T follicular helper cell (primary cell): ENCODE measurements at places on chromosomes 1 and 21.

- no peak for DNase-seq
Observed at GRCh38 chr1:239815074-239815473, 276.6 kb upstream of the FMN2 start.

DNA sequence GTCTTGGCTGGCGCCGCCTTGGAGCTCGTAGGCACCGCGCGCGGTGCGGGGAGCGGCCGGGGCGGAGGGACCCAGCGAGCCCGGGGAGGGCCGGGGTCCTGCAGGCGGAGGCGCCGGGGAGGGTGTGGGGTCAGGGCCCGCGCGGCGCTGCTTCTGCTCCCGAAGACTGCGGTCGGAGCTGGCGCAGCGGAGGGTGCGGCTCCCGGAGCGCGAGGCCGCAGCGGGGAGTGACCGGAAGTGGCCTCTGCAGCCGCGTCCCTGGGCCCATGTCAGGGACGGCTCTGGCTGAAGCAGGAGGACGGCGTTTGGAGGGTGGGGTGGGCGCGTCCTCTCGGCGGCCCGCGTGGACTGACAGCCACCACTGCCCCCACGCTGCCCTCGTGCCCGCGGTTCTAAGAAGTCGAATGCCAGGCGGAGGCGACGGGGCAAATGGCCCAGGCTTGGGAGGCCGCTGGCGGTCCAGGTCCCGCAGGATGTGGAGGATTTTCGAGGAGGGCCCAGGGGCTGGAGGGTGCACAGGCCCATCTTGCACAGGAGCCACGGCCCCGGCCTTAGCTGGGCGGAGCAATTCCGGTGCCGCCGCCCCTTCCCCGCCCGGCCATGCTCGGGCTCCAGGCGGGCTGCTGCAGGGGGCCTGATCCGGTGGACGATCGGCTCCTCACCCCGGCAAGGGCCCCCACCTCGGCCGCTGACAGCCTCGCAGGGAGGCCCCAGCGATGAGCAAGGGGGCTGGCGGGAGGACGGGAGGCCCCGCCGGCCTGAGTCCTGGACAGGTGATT, 7.7 kb upstream of the ZNF669 start:
- no peak for DNase-seq

GRCh38 chr1:31723828-31724359, 20.1 kb upstream of the COL16A1 start:
- DNase-seq: peak; percentile 26

- DNase-seq: no peak
Observed at GRCh38 chr1:78143673-78144072, 97.9 kb downstream of the GIPC2 start.

DNA sequence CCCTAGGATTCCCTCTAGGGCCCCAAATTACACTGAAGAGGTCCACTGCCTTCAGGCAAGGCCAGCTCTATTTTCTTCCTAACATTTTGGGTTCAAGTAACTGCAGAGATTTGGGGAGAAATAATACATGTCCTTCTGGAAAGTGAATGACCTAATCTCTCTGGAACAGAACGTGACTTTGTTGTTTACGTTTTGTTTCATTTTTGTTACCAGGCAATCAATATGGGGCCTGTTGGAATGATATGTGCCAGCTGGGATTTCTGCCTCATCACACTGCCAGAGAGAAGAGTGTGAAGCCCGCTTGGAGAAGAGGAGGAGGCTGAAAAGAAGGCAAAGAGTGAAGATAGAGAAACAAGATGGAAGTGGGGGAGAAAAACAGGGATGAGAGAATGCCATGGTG, 116.7 kb downstream of the FASLG start:
- no peak for DNase-seq

- DNase-seq: no peak
Observed at GRCh38 chr1:147245129-147245528, 2.6 kb downstream of the CHD1L start.

DNA sequence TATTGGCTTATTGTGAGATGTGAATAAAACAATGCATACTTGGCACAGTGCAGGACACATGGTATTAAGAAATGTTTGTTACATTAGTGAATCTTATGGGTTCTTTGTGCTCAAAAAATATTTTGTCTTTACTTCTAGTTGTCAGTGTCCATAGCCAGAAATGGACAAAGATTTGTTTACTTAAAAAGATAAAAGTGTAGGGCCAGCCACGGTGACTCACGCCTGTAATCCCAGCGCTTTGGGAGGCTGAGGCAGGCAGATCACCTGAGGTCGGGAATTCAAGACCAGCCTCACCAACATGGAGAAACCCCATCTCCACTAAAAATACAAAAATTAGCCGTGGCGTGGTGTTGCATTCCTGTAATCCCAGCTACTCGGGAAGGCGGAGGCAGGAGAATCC, 654.6 kb upstream of the NEGR1 start:
- DNase-seq: no peak

- DNase-seq: peak; percentile 53
Observed at GRCh38 chr21:42463861-42464515, 32.0 kb downstream of the RSPH1 start.

DNA sequence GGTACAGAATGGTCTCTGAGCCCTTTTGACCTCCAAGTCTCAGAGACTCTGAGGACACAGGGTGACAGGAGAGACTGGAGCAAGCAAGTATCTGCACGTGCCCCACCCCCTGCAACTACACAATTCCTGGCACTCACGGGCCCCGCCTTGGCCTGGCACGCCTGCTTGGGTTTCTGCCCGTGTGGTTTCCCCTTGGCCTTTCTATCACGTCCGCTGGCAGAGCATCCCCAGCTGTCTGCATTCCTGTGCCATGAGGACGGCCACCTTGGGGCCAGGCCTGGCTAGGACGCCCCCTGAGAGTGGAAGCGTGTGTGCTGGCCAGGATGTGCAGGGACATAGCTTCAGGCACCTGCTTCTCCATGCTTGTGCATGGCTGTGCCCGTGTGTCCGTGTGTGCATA, 14.3 kb upstream of the EDN2 start:
- no peak for DNase-seq

- no peak for DNase-seq
Observed at GRCh38 chr1:234956821-234957329, 171.8 kb downstream of the TOMM20 start.

DNA sequence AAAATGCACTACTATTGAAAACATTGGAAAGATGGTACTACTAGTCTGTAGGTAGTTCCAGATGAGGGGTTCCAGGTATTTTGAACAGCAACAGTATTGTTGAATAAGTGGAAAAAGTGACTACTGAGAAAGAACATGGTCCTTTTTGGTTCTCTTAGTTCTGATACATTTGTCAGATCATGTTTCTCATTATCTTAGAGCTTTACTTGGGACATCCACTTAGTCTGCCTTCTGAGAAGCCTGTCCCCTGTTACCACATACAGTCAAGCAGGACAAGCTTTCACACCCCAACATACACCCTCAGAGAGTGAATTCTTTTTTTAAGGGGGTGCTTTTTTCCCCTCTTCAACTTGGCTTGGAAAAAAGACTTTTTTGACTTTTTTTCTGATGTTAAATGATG, 41.0 kb upstream of the MACF1 start:
- no peak for DNase-seq

- DNase-seq: no peak
Observed at GRCh38 chr1:86695400-86695799, 9.0 kb upstream of the SH3GLB1 start.

GRCh38 chr1:1073743-1074587, at the start of gene RNF223:
Gene RNF223, minus strand, starts transcription at chr1:1074306. Its CDS starts 1,740 bp downstream, at chr1:1072566.
- DNase-seq: no peak

- DNase-seq: no peak
Observed at GRCh38 chr1:116513956-116514355, 56.9 kb downstream of the CD58 start.

DNA sequence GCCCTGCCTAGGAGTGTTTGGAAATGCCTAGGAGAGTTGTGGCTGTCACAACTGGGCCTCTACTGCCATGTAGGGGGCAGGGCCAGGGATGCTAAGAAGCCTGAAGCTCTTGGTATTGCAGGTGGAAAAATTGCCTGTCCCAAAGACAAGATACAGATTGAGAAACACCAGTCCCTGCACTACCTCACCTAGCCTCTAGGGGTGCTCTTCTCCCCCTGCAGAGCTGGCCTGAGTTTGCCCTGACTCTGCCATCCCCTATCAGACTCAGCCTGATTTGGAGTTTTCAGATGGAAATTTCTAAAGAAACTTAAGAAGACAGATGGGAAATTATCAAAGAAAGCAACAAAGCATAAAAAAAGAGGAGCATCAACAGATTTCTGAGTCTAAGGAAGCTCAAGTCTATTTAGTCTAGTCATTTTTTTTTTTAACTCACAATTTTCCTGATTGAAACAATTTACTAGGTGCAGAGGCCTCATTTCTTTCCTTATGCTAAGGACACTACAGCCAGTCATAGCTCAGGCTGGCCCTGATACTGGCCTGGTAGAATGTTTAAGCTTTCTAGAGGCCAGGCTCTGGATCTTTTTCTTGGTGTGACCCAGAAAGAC, 61.4 kb upstream of the LRRN2 start:
- DNase-seq: peak; percentile 34

DNA sequence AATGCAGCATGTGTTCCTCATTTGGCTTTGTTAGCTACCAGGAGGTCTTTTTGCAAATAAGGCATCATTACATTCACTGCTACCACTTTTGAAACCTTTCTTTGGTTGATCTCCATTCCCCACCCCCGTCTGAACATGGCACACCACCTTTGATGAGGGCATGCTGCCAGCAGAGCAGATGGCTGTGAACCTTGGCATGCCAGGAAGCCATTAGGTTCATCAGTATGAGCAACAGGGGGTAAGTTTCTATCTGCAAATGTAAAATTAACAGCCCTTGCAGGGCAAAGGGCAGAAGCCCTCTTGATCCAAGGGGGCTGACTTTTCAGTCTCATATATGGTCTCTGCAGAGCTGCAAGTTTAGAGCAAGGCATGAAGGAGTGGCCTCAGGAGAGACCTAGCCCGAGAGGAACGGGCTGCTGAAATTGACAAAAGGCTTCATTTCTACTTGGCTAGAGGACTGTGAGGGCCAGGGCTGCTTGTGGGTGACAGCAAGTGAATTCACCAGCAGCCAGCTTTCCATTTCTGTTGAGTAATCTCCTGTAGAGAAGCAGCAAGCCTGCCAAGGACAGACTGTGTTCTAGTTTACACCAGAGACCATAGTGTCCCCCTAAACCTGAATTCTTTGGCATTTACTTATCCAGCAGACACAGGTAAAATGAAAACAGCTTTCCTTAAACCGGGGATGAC, 127.9 kb downstream of the ZNF326 start:
- no peak for DNase-seq

DNA sequence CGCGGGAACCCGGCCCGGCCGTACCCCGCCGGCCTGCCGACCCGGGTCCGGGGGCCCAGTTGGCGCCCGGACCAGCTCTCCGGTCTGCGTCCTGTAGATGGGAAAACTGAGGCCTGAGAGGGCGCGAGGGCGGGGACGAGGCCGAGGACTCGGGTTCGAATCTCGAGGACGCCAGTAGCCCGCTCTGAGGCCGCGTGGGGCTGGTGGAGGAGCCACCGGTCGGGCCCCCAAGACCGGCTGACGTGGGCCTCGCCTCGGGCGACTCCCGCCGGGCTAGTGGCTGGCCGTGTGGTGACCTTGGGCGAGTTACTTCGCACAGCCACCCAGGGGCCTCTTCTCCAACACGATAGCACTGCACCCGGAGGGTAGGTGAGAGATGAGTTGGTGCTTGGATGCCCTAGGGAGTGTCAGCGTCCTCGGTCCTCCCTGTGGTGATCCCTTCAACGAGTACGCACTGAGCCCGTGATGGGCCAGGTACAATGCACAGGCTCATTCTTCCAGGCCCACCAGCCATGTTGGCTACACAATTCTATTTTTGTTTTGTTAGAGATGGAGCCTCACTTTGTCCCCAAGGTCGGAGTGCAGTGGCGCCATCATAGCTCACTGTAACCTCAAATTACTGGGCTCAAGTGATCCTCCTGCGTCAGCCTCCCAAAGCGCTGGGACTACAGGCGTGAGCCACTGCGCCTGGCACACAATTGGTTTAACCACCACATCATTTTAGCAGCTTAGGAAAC, 404 bp upstream of the SCMH1 start:
- no peak for DNase-seq

- no peak for DNase-seq
Observed at GRCh38 chr1:165954940-165955339, 127.5 kb downstream of the UCK2 start.

DNA sequence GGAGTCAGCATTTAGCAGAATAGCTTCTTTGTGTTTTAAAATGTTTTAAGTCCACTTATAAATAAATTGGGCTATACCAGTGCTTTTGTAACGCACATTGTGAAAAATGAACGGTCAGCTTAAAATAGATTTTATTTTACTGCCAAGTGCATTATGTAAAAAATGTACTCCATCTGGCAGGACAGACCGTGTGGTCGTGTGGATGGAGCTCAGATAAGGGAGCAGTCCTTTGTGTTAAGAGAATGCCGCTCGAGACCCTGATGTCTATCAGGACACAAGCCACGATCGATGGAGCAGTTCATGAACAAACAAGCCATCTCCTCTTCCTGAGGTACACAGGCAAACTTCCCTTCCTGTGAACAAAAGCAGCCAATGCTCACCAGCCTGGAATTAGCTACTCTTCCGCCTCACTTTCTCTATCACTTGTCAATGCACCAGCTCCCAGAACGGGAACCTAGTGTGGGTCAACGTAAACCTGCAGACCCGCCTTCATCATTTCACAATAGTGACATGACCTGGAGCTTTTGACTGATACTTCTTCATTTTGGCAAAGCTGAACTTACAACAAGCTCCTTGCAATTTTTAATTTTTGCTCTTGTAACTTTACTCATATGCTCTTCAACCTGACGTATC, 243.5 kb downstream of the TGFB2 start:
- DNase-seq: no peak

DNA sequence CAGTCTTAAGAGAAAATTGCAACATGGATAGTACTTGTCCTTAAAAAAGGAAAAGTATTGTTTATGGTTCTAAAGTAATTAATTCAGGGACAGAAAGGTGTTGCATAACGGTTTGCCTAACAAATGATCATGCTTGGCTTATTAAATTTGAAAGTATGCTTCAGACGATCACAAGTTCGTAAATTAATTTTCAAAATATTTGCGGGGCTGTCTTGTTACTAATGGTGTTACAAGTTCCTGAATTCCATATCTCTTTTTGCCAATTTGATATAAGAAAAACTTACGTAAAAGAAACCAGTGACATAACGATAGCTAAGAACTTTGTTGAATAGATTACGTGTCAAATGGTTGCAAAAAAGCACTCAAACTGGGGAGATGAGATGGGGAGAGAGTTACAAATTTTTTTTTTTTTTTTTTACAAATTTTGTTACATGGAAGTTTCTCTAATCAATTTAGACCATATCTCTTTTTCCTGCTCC, 1.3 kb downstream of the AGO3 start:
- no peak for DNase-seq

DNA sequence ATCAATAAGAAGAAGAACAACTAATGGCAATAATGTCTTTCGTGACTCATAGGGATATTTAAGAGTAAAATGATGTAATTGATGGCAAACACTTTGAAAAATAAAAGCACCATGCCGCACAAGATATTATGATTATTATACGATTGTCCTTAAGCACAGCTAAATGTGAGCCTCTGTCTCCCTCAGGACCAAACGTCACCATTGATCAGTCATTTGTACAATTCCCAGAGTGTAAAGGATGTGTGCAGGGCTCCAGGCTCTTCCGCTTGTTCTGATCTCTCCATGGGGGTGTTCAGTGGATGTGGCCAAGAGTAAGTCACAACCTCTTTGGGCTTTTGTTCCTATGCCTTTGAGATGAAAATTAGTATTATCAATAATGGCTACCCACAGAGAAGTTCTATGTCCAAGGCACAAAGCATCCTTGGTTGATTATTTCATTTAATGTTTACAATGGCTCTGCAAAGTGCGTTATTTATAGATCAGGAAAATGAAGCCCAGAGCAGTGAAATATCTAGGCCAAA, 17.7 kb upstream of the C1orf87 start:
- no peak for DNase-seq

GRCh38 chr21:34266351-34266750, 97.5 kb upstream of the KCNE2 start:
- no peak for DNase-seq
